Smooth muscle cell of trachea (primary cell): ENCODE measurements at places on chromosomes 5 and 9. TPM values are rescaled to one million over a fixed set of nuclear protein-coding genes. Genes with fewer than 3 reads are reported as not detected.

DBN1 gene
- 125 and 183 TPM in 2 replicates for total RNA-seq

EGFLAM gene
- total RNA-seq, result 2.5 and 3.0 TPM in 2 replicates

NRG2 gene
- total RNA-seq, result 0.66 and 0.73 TPM in 2 replicates

PPWD1 gene
- 35.9 and 59.1 TPM in 2 replicates for total RNA-seq

SPEF2 gene
- 4.1 and 5.2 TPM in 2 replicates for total RNA-seq

C9orf153 gene
- 0.15 and 0.50 TPM in 2 replicates for total RNA-seq

PCDHGC4 gene
- 4.5 and 6.0 TPM in 2 replicates for total RNA-seq

ZDHHC21 gene
- total RNA-seq, result 5.8 and 10.0 TPM in 2 replicates

ZDHHC11 gene
- total RNA-seq, result 0.87 and 2.8 TPM in 2 replicates

ZSWIM6 gene
- total RNA-seq, result 10.4 and 11.5 TPM in 2 replicates

CCL27 gene
- total RNA-seq, result 0.15 and 0.17 TPM in 2 replicates

ADAMTS19 gene
- total RNA-seq, result 0.33 and 0.73 TPM in 2 replicates

GRXCR2 gene
- total RNA-seq, result not detected in 2 replicates

PCDHB10 gene
- total RNA-seq, result 0.15 and 0.66 TPM in 2 replicates
